Neural progenitor cell (in vitro differentiated cells): ENCODE measurements at places on chromosomes 3 and 15.
A peak's percentile ranks its signal among the peaks of the same experiment; 100 is the strongest.

DNA sequence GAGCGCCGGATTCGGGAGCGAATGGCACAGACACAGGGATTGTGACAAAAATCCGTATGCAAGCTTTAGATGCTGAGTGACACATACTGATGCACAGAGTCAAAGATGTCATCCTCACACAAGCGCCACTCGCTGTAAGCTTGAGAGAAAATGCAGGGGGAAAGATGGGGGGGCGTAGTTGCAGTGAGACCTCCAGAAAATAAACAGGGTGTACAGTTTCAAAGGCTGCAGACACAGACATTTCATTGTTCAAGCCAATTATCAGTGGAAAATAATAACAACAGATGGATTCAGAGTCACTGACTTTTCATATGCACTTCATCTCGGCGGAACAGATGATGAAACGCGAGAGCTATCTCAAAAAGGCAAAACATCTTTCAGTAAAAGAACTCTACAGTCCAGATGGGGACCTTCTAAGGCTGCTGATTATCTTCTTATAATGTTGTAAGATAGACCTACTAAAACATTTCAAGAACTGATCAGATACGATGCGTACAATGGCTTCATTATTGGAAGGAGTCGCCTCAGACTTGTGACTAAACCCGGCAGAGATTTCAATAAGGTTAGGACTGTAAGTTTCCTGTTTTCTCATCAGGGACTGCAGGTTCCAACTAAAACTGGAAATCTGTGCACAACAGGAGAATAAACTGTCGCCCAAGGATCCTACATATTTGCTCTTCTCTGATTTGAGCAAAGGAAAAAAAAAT, 275.4 kb downstream of the FOXP1 start:
- no peak for DNase-seq

GRCh38 chr3:109363634-109364033, 26.3 kb upstream of the DPPA4 start:
- no peak for DNase-seq

DNA sequence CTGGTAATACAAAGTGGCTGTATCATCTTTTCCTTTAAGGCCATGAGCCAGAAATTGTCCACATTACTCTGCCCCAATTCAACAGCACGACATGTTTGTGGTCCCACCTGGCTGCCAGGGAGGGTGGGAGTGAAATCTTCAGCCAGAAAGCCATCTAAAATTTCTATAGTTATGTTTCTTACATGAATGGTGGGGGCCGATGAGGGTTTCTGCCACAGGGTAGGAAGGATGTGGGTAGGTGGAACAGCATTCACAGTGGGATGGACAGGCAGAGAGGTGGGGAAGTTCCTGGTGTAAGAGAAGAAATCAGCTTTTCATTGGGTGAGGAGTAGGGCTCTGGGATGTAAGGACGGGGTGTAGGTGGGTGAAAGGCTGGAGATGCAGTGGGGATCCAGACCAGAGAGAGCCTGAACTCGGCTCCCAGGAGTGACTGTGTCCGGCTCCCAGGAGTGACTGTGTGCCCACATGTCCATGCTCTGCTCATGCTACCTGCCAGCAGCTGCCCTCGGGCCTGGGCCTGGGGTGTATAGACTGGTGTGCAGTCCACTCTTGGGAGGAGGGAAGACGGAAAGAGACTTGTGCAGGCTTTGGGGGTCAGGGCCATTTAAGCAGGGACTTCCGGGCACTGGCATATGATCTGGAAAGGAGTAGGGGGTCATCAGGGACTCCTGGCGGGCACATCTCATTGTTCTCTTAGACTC, 3.8 kb upstream of the FBLN2 start:
- DNase-seq, result no peak

GRCh38 chr15:66684136-66684681, 17.8 kb upstream of the SMAD6 start:
- DNase-seq, result no peak

- peak; percentile 74 for DNase-seq
Observed at GRCh38 chr3:32399030-32399620, 7.5 kb downstream of the CMTM7 start.

- DNase-seq, result no peak
Observed at GRCh38 chr3:87041191-87041590, 50.2 kb upstream of the VGLL3 start.

GRCh38 chr3:37588758-37589157, 272.9 kb upstream of the CTDSPL start:
- DNase-seq, result no peak

DNA sequence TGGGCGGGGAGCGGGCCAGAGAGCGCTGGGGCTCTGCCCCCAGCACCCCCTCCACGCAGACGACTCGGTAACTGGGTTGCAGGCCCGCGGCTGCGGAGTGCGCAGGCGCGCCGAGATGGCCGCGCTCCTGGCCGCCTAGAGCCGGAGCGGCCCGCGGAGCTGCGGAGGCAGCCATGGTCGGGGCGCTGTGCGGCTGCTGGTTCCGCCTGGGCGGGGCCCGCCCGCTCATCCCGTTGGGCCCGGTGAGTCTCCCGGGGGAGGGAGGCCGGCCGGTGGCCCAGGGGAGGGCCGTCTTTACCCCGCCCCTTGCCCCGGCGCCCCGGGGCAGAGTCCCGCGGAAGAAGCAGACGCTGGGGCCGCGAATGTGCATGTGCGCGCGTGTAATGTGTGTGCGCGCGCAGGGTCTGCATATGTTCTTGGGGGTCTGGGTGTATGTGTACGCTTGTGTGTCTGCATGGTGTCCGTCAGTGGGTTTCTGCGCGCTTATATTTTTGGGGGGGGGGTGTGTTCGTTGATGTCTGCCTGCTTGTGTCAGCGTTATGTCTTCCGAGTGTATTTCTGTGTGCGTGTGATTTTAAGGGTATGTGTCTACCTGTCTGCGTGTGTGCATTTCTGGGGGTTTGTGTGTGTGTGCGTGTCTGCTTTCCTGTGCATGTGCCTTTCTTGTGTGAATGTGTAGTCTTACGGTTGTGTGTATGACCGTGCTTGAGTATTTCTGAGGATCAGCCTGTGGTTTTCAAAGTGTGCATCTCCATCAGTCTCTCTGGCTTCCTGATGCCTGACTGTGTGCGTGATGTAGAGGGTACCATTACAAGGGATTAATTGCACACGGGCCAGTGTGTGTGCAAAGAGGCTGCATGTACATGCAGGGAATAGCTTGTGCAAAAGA, at the start of gene ABHD14A:
ABHD14A (plus strand) TSS at position 102 of the 889 bp plus-strand sequence; CDS start at position 174, 72 bp downstream.
- peak; percentile 88 for DNase-seq

- DNase-seq, result no peak
Observed at GRCh38 chr15:31049682-31050615, 51.6 kb downstream of the TRPM1 start.

DNA sequence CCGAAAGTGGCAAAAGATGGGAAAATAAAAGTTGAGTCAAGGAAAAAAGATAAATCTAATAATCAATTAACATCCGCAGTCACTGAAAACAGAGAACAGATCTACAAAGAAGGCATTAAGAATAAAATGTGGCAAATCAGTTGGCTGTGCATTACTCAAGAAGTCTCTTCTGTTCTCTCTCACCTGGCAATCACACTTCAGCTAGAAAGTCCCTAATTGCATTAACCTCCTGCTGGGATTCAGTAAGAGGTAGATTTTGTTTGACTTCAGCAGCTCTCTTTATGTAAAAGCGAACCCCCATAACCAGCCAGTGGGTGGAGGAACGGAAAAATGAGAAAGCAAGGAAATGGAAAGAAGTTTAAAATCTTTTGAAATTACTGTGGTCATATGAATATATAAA, 94.7 kb upstream of the PLXND1 start:
- peak; percentile 69 for DNase-seq

DNA sequence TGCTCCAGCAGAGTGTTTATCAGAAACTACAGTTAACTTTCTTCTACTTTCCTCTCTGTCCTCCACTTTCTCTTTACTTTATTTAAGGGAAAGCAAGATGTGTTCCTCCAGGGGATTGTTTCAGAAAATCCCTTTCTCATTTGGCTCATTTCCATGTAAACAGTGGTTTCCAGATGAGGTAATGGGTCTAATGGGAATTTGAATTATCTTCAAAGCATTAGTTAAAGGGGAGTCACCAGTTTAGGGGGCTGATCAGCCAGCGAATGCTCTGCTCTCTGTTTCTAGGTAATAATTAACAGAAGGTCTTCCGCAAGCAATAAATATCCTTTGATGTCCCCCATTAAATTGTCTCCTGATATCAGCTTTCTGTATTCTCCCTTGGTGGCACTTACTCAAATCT, 30.4 kb upstream of the ZNF639 start:
- no peak for DNase-seq

DNA sequence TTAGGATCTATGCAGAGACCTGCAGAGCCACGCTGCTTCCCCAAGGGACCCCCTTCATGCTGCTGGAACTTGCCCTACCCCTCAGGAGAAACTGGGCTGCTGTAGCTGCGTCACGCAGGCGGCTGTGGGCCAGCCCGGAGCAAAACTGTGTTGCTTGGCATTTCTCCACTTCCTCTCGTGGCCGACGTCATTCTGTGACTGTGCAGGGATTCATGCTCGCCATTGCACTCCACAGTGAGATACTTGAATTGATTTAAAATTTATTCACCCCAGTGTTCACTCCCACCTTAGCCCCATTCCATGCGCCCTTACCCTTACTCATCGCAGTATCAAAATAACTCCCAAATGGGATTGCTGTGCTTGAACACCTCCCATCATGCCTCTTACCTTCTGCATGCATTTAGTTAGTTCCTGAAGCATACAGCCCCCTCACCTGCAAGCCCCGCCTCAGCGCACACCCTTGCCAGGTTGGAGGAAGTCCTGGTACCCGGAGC, 45.7 kb downstream of the TMEM44 start:
- DNase-seq, result no peak

GRCh38 chr15:41483115-41483514, 10.6 kb upstream of the ITPKA start:
- DNase-seq, result no peak

DNA sequence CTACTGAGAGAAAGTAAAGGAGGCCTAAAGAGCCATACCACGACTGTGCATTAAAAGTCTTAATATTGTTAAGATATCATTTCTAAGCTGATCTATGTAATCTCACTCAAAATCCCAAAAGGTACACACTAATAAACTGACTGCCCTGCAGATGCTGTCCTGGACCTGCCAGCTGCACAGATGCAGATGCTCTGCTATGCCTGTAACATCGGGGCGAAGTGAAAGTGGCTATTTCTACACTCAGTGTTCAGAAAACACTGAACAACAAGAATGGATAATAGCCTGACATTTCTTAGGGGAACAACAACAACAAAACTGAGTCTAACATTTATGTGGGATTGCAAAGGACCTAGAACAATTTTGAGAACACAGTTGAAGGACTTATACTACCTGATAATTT, 31.9 kb downstream of the RAD18 start:
- no peak for DNase-seq

DNA sequence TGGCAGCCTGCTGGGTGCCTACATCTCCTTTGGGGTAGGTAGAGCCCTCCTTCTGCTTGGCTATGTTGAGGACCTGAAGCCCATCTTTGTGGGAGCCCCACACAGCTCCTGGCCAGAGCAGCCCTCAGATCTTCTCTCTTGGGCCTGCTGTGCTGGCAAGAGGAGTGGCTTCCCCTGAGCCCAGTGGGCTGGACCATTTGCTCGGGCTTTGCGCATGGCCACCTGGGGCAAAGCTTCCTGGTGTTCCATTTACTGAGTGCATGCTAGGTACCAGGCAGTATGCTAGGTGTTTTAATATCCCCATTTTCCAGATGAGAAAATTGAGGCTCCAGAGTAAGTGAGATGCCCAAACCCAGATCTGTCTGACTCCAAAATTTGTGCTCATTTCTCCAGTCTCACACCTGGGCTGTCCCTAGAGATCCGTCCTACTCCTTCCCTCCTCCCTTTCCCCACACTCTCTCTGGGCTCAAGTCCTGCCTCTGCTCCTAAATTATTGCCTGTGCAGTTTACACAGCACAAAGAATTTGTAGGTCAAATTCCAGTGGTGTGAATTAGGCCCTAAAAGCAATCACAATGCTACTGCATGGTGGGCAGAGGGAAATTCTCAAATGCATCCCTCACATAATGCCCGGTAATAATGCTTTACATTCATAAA, 39.7 kb downstream of the SLC28A1 start:
- no peak for DNase-seq

GRCh38 chr15:100879464-100880138, at the start of gene ALDH1A3:
TSS of gene ALDH1A3 (plus strand) at chr15:100879831. CDS start at chr15:100879908, 77 bp downstream.
- peak; percentile 56 for DNase-seq

GRCh38 chr3:12830785-12831156, 10.6 kb downstream of the RPL32 start:
- no peak for DNase-seq

GRCh38 chr15:92797168-92798052, 102.7 kb upstream of the CHD2 start:
- peak; percentile 89 for DNase-seq

- peak; percentile 74 for DNase-seq
Observed at GRCh38 chr15:60520825-60521368, 42.0 kb upstream of the ICE2 start.

DNA sequence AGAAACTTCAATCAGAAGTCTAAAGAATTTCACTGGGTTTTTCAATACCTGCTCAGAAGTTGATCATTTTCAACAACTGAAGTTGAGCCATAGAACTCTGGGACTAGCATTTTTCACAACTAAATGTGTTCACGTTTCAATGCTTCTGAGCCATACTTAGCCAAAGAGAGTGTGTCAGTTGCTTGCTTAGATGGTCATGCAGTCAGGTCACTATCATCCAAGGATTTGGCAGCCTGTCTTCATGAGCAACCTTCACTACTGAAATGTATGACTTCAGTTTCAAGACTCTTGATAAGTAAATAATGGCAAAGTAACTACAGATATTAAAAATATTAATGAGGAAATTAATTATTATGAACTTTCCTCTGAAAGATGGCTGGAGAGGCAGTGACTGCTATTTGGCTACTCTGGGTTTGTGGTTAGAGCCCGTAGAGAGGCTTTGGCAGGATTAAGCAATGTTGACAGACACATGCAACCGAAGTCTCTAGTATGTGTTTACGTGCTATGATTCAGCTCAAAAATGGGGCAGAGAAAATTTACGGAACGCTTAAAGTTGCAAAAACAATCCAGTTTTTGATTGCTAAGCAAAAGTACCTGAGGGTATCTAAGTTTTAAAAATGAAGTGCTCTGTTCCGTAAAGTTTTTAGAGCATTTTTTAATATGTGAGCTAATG, 133.8 kb downstream of the GMNC start:
- DNase-seq, result no peak

- no peak for DNase-seq
Observed at GRCh38 chr3:104461431-104461830, 905.3 kb upstream of the ALCAM start.

DNA sequence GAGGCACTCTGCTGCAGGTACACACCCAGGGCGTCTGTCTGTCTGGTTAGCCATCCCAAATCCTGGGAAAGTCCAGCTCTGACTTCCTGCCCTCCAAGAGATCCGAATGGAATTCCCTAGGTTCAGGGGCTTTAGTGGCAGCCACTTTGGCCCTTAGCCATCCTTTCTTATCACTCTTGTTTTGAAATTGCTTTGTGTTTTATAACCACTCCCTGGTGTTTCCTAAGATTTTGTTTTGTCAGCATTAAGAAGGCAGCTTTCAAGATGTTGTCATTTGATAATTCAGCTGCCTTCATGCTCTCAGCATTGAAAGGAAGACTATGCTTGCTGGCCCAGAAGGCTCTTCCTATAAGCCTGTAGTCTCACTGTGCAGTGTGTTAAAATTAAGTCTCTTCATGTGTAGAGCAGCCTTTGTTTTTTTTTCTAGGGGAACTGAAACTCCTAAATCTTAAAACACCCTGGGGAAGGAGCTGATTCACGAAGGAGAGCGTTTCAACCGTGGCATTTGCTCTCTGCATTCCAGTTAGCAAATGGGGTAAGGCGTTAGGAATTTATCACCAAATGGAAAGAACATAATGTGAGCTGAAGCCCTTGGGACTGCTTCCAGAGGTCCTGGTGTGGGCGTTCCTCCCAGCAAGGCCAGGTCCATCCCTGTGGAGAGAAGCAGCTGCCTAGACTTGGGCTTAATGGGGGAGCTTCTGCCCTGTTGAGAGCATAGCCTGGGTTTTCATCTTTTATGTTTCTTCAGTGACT, 14.2 kb upstream of the CLEC3B start:
- no peak for DNase-seq

- DNase-seq, result no peak
Observed at GRCh38 chr15:98713585-98714001, 65.3 kb downstream of the IGF1R start.
